T follicular helper cell (primary cell): ENCODE measurements at places on chromosomes 13 and 19.

DNA sequence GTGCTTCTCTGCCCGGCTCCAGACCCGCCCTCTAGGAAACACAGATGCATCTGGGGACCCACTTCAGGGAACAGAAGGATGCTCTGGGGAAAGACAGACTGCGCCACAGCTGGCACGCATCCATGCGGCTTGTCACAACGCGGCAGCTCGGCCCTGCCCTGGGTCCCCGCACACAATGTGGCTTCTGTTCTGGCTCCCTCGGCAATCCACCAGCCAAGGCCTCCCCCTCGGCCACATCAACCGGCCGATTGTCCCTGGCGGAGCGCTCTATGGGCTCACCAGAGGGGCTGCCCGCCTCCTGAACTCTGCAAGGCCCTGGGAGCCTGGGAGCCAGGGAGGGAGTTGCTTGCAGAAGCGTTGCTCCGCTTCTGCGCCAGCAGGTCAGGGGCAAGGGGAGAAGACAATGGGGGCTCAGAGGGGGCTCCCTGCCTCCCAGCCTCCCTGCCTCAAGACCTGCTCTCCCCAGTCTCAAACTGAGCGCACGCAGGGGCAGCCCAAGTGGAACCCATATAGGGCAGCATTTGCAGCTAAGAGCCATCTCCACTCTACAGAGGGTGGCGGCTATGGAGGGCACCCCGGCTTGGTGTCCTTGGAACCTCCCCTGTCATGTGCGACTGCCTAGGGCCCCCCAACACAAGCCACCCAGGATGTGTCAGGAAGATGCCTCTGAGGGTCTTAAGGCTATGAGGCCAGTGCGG is 37.9 kb downstream of the MLLT1 start:
- DNase-seq = no peak

- DNase-seq = no peak
These were observed 19.4 kb upstream of the GSX1 start for GRCh38 chr13:27772651-27773425.

DNA sequence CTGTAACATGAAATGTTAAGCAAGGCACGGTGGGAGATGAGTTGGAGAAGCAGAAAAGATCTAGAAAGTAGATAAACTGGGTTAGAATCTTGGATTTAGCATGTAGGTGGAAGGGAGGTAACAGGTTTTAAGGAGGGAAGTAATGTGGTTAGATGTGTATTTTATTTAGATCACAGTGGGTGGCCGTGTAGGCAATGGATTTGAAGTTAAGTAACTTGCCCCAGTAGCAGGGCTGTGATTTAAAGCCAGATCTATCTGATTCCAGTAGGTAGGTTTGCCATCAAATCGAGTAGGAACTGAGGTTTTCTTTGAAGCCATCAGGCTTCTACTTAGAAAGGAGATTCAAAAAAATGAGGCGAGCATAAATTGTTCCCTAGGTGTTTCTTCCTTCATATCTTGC is 50.6 kb upstream of the IL17D start:
- DNase-seq = no peak

GRCh38 chr19:13417054-13417453 is 89.2 kb downstream of the CACNA1A start:
- no peak for DNase-seq
